Effector memory CD8-positive, alpha-beta T cell (primary cell): ENCODE measurements at places on chromosomes 3 and 15.

DNA sequence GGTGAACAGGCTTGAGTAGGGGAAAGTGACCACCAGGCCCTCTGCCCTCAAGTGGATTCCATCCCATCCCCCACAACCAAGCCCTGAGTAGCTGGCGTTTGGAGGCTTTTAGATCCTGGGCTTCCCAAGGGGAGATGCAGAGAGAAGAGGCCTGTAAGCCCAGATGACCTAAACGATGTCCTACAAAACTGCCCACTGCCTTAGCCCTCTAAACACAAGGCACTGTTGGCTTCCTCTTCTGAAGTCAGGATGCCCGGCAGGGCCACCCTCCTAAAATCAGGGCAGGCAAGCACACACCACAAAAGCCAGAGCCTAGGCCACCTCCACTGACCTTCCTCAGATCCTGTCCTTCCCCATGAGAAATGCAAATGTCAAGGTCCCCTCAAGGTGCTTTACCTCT, 68.6 kb downstream of the ADCY5 start:
- no peak for DNase-seq
- H3K36me3 ChIP-seq, result no peaks in the 10 kb centered on the region
- no peaks in the 10 kb centered on the region for H3K4me1 ChIP-seq
- peaks cover 7% of the 10 kb centered on the region for H3K27me3 ChIP-seq

DNA sequence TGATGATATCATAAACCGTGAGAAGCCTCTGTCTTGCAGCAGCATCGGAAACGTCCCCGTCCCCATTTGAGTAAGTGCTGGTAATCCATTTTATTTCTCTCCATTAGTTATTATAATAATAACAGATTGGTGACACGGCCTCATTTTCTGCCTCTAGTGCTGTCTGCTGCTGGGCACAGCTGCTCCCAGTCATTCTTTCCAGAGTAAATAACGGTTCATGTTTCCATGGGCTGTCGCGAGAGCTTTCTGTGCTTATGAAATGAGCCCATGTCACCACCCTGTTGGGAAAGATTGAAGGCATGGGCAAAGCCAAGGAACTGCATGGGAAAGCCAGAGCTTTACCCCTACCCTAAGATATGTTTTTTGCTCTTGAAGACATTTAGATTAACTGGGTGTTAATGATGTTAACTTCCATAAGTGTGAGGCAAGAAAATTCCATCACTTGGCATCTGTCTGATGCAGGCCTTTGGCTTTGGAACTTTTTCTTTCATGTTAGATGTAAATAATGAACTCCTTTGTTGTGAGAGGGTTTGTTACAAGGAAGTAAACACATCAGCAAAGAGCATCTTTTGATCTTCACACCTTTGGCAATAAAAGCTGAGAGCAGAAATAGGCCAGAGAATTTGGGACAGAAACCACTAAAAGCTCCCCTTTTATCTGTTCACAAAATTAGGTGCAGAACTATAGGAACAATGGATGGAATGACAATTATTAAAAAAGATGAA, 141.8 kb downstream of the FILIP1L start:
- no peaks in the 10 kb centered on the region for H3K27me3 ChIP-seq
- H3K36me3 ChIP-seq, result no peaks in the 10 kb centered on the region
- no peak for DNase-seq
- no peak overlapping the region for H3K27ac ChIP-seq
- H3K4me3 ChIP-seq, result no peak overlapping the region
- H3K4me1 ChIP-seq, result peaks cover 6% of the 10 kb centered on the region

DNA sequence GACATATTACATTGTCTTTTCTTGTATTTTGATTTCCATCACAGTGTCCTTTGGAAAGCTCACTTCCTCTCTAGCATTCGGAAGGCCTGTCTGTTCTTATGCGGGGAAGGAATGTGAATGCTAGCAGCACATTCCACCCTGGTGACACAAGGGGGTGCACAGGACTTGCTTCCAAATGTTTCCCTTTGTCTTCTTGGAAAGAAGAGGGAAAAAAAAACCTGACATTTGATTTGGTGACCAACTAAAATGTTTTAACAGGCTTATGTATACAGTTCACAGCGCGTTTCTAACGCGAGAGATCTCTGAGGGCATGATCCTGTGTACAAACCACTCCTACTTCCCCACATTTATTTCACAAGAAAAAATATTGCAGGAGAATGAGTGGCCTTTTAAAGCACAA, 107.6 kb upstream of the FXR1 start:
- no peaks in the 10 kb centered on the region for H3K36me3 ChIP-seq
- H3K4me1 ChIP-seq, result no peaks in the 10 kb centered on the region
- DNase-seq, result no peak
- no peak overlapping the region for H3K4me3 ChIP-seq
- H3K27me3 ChIP-seq, result peaks cover 11% of the 10 kb centered on the region
- no peak overlapping the region for H3K27ac ChIP-seq

- no peak overlapping the region for H3K4me3 ChIP-seq
- H3K27me3 ChIP-seq, result peaks cover 67% of the 10 kb centered on the region
- H3K36me3 ChIP-seq, result no peaks in the 10 kb centered on the region
- no peak for DNase-seq
- H3K4me1 ChIP-seq, result peaks cover 2% of the 10 kb centered on the region
Measured at GRCh38 chr3:186680869-186681268, 15.1 kb downstream of the HRG start.

DNA sequence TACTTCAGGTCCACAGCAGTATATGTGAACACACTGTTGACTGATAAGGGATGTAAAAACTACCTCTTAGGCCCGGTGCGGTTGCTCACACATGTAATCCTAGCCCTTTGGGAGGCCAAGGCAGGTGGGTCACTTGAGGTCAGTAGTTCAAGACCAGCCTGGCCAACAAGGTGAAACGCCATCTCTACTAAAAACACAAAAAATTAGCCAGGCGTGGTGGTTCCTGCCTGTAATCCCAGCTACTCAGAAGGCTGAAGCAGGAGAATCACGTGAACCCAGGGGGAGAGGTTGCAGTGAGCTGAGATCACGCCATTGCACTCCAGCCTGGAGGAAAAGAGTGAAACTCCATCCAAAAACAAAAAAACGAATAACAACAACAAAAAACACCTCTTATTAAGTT, 194.6 kb upstream of the KCNMB2 start:
- H3K27ac ChIP-seq, result no peak overlapping the region
- no peak overlapping the region for H3K4me3 ChIP-seq
- H3K27me3 ChIP-seq, result peaks cover 6% of the 10 kb centered on the region
- DNase-seq, result no peak
- H3K4me1 ChIP-seq, result no peaks in the 10 kb centered on the region

GRCh38 chr15:44956388-44956787, at the start of gene TERB2:
TERB2 (plus strand) TSS chr15:44956687; CDS start chr15:44956719, 32 bp downstream.
- DNase-seq, result no peak

- no peak overlapping the region for H3K27ac ChIP-seq
- no peak overlapping the region for H3K4me3 ChIP-seq
- no peak for DNase-seq
- no peaks in the 10 kb centered on the region for H3K27me3 ChIP-seq
Measured at GRCh38 chr3:74067296-74067695, 442.6 kb upstream of the PDZRN3 start.

- DNase-seq, result no peak
- H3K4me3 ChIP-seq, result no peak overlapping the region
- peaks cover 2% of the 10 kb centered on the region for H3K36me3 ChIP-seq
- H3K27me3 ChIP-seq, result peaks cover 28% of the 10 kb centered on the region
- H3K27ac ChIP-seq, result no peak overlapping the region
- no peaks in the 10 kb centered on the region for H3K4me1 ChIP-seq
Measured at GRCh38 chr15:41979493-41980266, 7.3 kb upstream of the EHD4 start.

DNA sequence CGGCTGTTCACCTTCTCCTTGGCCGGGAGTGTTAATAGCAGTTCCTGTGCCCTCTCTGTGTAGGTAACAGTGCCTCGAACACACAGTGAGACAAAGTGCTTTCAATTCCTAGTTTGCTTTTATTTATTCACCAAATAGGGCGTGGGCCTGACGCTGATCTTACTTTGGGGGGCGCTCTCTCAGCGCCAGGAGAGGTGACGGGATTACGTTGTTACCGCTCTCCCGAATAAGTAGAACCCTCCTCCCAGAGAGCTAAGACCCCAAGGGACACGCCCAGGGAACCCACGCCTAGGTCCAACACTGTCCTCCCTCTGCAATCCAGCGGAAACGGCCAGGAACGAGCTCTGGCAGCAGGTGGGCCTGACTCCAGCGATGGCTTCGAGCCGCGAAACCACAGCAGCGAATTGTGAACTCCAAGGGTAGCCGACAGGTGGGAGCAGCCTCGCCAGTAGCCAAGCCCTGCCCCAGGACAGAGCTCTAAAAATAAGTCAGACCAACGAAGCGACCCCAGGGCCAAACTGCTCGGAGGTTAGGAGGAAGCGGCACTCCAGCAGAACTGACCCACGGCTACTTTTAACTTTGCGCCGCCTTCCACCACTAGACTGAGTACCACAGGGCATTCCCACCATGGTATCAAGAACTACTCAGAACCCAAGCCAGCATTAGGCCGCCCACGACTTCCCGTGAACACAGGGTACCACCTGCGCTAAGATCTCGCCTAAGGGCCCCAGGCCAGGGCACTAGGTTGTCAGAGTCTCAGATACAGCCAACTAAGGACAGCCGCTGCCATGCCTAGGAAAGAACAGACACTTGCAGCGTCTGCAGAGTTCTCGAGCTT, 1.6 kb upstream of the SIN3A start:
- H3K4me1 ChIP-seq, result peaks cover 38% of the 10 kb centered on the region
- peak; percentile 20 for DNase-seq
- peak overlapping the region; percentile 99 for H3K4me3 ChIP-seq
- peaks cover 51% of the 10 kb centered on the region for H3K36me3 ChIP-seq

GRCh38 chr3:136938334-136938733, 19.4 kb upstream of the IL20RB start:
- H3K36me3 ChIP-seq, result peaks cover 20% of the 10 kb centered on the region
- no peak overlapping the region for H3K4me3 ChIP-seq
- H3K27me3 ChIP-seq, result no peaks in the 10 kb centered on the region

GRCh38 chr15:70343961-70344621, 246.4 kb upstream of the TLE3 start:
- no peak for DNase-seq
- H3K36me3 ChIP-seq, result no peaks in the 10 kb centered on the region
- H3K27ac ChIP-seq, result no peak overlapping the region
- peaks cover 7% of the 10 kb centered on the region for H3K27me3 ChIP-seq

DNA sequence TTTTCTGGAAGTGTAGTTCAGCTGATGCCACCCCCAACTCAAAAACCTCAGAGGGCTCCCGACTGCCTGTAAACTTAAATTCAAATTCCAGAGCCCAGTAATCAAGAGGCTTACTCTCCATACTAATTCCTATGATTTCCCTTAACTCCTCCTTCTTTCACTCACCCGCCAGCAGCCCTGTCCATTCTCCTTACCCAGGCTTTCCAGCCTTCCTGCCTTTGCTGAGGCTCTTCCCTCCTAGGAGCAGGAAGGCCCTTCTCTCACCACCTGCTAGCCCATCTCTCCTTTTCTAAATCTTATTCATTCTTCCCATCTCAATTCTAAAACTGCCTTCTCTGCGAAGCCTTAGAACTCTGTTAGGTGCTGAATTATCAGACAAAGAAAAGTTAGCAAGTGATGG, 30.4 kb downstream of the RORA start:
- H3K27me3 ChIP-seq, result peaks cover 41% of the 10 kb centered on the region
- H3K4me3 ChIP-seq, result no peak overlapping the region
- H3K27ac ChIP-seq, result no peak overlapping the region
- no peaks in the 10 kb centered on the region for H3K36me3 ChIP-seq

DNA sequence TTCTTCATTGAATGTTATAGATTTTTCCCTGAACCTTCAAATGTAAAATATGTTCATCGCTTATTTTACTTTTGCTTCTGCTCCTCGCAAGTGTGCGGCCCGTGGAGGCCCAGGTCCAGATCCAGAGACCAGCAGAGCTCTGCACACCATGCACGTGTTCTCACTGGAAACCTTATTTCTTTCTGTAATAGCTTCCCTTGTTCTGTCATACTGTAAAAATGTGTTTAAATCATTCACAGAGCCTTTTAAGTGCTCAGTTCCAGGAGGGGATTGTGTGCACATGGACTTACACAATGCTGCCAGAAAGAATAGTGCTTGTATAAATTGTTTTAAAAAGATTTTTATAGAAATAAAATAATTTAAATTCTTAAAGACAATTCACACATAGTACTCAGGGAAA, 359.3 kb downstream of the GABRG3 start:
- H3K4me3 ChIP-seq, result no peak overlapping the region
- no peak overlapping the region for H3K27ac ChIP-seq
- DNase-seq, result no peak
- H3K36me3 ChIP-seq, result peaks cover 3% of the 10 kb centered on the region
- no peaks in the 10 kb centered on the region for H3K27me3 ChIP-seq

GRCh38 chr15:45168751-45169551, 18.8 kb downstream of the SHF start:
- H3K36me3 ChIP-seq, result no peaks in the 10 kb centered on the region
- no peak overlapping the region for H3K4me3 ChIP-seq
- H3K27ac ChIP-seq, result peak overlapping the region; percentile 88
- peaks cover 4% of the 10 kb centered on the region for H3K4me1 ChIP-seq

GRCh38 chr3:106425026-106425425, 556.2 kb upstream of the CBLB start:
- no peak overlapping the region for H3K4me3 ChIP-seq
- peaks cover 11% of the 10 kb centered on the region for H3K4me1 ChIP-seq
- no peaks in the 10 kb centered on the region for H3K36me3 ChIP-seq
- no peak for DNase-seq

- no peak for DNase-seq
- no peak overlapping the region for H3K4me3 ChIP-seq
- peaks cover 2% of the 10 kb centered on the region for H3K36me3 ChIP-seq
- H3K4me1 ChIP-seq, result peaks cover 38% of the 10 kb centered on the region
- H3K27ac ChIP-seq, result no peak overlapping the region
Measured at GRCh38 chr15:85402195-85402881, 21.9 kb downstream of the AKAP13 start.

GRCh38 chr3:197151580-197151979, 122.0 kb upstream of the MELTF start:
- H3K4me3 ChIP-seq, result no peak overlapping the region
- H3K27me3 ChIP-seq, result no peaks in the 10 kb centered on the region
- no peak for DNase-seq
- no peak overlapping the region for H3K27ac ChIP-seq
- H3K4me1 ChIP-seq, result peaks cover 8% of the 10 kb centered on the region

- no peaks in the 10 kb centered on the region for H3K36me3 ChIP-seq
- H3K27ac ChIP-seq, result no peak overlapping the region
- DNase-seq, result no peak
- no peaks in the 10 kb centered on the region for H3K4me1 ChIP-seq
- H3K27me3 ChIP-seq, result peaks cover 24% of the 10 kb centered on the region
Measured at GRCh38 chr3:120550546-120550945, 45.6 kb upstream of the NDUFB4 start.

DNA sequence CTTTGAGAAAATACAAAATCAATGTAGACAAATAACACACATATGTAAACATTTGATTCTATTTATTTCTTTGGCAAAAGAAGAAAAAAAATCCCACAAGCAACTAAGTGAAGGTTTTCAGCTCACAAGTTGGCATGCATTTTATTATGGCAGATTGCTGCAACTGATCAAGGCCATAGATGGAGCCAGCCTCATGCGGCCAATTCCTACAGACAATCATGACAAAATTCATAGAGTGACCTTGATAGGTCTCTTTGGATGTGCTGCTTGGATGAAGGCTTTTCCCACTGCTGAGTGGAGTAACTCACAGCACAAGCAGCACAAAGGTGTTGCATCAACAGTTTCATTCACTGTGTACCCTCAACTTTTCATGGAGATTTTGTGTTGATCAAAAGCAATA, 22.1 kb downstream of the FBN1 start:
- DNase-seq, result no peak
- H3K4me3 ChIP-seq, result no peak overlapping the region
- peaks cover 12% of the 10 kb centered on the region for H3K27me3 ChIP-seq
- no peaks in the 10 kb centered on the region for H3K4me1 ChIP-seq
- no peaks in the 10 kb centered on the region for H3K36me3 ChIP-seq
- no peak overlapping the region for H3K27ac ChIP-seq

GRCh38 chr3:57164217-57164656, 916 bp downstream of the IL17RD start:
- peaks cover 85% of the 10 kb centered on the region for H3K27me3 ChIP-seq
- DNase-seq, result no peak
- peak overlapping the region; percentile 92 for H3K4me3 ChIP-seq
- H3K4me1 ChIP-seq, result peaks cover 13% of the 10 kb centered on the region
